ENCODE measurements at places on chromosomes 6 and 20.

DNA sequence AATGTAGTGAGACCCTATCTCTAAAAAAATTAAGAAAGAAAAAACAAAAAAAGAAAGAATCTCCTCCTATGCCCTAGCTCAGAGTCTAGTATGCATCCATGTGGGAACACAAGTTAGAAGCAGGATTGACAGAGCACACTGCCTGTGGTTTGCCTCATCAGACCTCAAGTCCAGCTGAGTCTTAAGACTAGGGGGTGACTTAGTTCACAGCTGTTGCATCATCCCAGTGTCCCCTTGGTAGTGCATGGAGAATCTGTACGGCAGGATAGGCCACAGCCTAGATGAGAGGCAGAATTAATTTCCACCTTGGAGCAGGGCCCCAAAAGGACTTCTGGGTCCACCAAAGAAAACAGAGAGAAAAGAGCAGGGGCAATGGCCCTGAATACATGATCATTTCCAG, 13.7 kb downstream of the PNPLA1 start:
- no peak for DNase-seq

- no peak for DNase-seq
These were observed 437.2 kb downstream of the BCKDHB start for GRCh38 chr6:80543598-80544222.

- DNase-seq, result peak; percentile 14
These were observed 146.9 kb upstream of the SGK1 start for GRCh38 chr6:134464690-134465411.

GRCh38 chr6:72984981-72985665, 240.2 kb downstream of the KHDC1L start:
- no peak for DNase-seq

- no peak for DNase-seq
These were observed 96.2 kb downstream of the TENT5A start for GRCh38 chr6:81656231-81656630.

DNA sequence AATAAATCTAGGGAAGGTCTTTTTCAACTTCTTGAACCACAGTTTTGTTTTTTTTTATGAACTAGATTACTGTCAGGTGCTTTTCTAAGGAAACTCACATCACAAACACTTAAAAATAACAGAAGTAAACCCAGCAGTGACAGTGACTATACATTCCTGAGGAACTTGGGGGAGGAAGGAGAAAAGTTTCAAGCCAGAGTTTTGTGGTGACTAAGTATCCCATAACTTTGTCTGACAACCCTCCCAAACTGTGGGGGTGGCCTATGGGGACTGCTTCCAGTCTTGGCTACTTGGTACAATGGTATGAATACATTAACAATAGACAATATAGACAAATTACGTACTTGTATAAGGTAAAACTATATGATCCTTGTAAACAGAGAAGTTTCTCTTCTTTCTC, 202.5 kb upstream of the MAN1A1 start:
- DNase-seq, result no peak

DNA sequence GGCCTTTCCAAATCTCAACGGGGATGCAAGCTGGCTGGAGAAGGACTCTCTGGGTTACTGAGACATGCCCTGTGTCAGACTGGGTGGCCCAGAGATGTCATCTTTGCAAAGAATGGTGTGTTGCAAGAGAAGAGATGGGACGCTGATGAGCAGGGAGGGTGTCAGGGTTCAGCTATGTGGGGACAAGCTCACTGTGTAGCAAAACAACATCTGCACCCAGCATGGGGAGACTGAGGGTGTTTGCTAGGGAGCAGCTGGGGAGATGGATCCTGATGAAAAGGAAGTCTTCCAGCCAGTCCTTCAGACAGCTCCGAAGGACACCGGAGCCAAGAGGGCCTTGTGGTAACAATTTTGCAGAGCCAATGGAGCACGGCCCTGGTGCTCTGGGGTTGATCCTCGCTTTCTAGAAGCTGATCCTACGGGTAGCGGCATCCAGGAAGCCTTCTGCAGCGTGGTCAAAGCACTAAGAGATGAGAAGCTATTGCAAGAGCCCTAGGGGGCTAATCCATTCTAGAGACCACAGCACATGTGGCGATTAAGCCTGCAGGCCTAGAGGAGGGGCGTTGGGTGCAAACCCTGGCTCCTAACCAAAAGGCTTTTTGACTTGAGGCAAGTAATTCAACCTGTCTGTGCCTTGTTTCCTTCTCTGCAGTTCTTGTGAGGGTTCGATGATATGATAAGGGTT, 39.9 kb downstream of the EDN3 start:
- DNase-seq, result no peak

DNA sequence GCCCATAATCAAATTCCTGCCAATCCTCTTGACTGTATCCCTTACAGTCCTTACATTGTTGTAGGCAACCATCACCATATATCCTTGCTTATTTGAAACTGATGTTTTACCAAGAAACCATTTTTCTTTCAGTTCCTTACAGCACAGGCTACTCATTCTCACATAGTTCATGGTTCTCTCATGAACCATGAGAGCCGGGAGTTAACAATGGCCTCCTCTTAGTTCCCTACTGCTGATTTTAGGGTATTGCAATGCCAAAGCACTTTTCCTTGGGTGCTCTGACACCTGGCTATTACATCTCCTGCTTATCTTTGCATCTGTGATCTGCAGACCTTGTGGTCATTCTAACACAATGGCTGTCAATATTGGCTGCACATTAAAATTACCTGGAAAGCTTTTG, 133.4 kb downstream of the MYB start:
- no peak for DNase-seq

- DNase-seq, result no peak
These were observed 6.7 kb upstream of the SSTR4 start for GRCh38 chr20:23028392-23028791.

DNA sequence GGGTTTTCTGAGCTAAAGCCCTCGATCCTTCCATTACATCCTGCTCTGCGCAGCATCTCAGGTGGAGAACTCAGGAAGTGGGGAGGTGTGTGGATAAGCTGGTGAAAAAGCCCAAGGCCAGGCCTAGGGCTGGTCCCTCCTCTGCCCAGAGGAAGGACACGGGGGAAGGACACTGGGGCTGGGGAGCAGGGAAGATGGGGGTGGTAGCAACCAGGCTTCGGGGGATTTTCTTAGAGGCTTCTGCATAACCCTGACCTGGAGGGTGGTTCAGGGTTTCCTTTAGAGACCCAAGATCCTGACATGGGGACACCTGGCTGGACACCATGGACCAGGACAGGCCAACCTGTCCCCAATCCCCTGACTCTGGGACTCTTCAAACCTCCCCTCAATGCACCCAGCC, 37.9 kb downstream of the SUN5 start:
- no peak for DNase-seq

DNA sequence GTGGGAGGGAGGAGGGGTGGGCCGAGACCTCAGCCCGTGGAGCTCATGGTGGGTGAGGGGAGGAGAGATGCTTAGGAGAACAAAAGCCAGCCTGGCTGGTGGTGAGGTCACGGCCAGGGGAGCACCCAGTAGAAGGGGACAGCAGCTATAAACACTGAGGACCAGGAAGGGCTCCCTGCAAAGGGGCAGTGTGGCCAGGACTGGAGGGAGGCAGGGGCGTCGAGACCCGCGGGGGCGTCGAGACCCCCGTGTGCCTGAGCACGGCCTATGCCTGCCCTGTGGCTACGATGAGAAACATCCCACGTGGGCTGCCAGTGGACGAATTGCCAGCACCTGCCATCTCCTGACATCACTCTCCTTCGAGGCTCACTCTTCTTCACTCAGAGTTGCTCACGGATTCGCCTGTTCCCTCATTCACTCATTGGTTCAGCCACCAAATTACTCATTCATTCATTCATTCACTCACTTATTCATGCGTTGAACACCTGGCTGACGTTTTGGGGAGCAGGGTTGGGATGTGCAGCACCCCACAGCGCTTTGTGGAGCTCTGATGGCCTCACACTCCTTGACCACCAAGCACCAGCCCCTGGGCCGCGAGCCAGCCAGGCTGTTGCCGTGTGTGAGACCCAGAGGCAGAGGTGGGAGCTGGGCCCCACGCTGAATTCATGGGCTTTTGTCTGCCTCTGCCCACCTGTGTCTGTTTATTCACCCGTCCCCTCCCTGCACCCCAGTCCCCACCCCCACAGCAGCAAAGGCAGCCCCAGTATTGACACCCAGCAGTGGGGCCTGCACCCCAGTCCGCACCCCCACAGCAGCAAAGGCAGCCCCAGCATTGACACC, 61.2 kb upstream of the BHLHE23 start:
- no peak for DNase-seq

DNA sequence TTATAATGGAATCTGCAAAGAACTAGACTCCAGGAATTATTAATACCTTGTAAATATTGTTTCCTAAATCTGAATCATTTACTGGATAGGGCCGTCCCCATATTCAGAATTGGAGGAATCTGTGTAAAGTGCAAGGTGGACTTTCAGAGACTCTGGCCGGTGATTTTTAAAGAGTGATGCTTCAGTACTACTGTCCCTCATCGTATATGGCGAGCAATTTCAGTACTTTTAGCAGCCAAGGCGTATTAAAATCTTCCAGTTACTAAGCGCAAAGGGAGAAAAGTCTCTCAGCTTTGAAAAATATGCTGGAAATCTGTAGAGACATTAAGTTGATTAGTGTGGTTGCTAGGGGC, 483 bp downstream of the SMIM26 start:
- no peak for DNase-seq

DNA sequence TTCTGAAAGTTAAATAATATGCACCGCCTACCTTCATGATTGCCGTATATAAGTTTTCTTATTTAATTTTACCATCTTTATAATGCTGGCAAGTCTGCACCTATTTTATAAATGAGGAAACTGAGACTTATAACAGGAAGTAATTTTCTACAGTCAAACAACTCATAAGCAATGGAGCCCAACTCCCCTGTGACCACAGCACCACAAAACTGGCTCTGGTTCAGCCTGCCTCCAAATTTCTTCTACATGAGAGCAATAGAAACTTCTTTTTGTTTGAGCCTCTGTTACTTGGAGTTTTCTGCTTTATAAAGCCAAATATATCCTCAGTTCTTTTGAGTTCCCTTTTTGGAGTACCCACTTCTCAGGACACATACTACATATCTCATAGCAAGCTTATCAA, 131.1 kb upstream of the HSF2 start:
- DNase-seq, result no peak
